ENCODE measurements at places on chromosomes 1 and 21.

DNA sequence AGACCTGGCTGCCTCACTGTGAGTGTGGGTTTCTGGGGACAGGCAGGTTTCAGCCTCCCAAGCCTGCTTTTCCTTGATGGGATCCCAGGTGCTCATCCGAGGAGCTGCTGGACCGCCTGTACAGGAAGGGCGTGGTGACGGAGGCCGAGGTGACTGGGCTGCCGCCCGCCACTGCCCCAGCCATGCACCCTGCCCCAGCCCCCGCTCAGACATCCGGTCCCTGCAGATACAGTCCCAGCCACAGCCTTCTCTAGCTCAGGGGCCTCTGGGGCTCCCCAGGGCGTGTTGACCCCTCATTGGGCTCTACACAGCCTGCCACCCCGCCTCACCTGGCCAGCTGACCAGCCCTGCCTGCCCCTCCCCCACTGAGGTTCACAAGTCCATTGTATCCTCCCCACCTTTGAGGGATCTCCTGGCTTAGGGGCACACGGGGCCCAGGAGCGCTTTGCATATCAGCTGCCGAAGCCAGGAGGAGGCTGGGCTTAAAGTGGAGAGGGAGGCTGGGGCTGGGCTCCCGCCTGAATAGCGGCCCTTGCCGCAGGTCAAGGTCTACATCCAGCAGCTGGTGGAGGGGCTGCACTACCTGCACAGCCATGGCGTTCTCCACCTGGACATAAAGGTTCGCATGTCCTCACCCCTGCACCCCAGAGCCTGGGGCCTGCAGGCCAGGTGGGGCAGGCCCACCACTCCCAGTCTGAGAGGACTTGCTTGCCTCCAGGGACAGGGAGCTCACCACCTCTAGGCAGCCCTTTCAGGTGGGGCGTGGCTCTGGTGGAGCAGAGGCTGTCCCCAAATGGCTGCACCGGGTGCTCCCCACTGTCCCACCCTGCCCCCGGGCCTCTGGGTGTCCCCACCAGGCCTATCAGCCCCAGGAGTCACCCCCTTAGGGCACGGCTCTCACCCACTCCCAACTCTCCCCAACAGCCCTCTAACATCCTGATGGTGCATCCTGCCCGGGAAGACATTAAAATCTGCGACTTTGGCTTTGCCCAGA is 38.5 kb downstream of the TRIM11 start:
- DNase-seq = no peak

DNA sequence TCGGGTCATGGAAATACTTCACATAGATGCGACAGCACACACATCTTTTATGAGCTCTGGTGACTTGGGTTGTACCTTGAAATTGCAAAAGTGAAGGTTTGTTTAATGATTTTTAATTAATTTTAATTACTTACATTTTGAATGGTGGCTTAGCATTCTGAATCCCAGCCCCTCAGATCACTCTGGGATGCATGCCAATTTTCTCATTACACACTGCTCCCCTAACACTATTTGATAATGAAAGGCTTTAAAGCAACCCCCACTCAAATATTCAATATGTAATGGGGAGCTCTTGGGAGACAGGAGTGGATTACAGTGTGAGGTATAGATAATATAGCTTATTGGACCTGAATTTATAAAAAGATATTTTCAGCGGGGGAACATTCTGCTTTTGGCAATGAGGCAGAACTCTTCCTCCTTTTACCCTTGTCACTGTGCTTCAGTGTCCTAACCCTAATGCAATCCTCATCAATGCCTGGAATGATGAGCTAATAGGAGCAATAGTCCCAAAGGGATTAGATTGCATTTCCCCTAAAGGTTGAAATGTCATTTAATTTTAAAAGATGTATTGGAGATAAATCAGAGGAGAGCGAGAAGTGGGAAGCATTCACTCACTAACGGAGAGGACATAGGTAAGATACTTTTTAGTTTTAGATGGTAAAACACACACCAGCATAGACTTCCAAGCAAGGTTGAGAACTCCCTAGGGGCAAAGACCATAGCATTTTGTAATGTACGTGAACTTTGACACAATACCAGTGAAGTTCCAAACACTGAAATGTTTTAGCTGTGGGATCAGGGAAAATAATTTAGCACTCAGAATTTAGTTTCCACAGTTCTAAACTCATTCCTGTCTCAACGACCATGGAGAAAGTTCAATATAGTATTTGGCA is 384.1 kb upstream of the PLXNA2 start:
- no peak for DNase-seq

GRCh38 chr1:117284399-117285215 is 73.9 kb upstream of the VTCN1 start:
- DNase-seq = no peak

DNA sequence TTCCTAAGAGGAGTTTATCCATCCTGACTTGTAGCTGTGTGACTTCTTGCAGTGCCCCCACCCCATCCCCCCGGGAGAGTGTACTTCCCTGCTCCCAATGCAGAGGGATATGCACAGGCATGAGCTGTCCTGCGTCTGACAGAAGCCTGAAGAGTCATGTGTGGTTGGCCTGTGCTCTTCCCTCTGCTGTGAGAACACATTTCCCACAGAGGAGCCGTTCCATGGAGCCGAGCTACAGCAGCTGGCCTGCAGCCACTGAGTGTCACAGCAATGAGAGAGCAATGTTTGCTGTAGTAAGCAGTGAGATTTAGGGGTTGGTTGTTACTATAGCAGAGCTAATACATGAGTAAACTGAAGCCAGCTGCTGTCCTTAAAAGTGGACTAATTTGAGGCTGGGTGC is 22.0 kb downstream of the PARS2 start:
- DNase-seq = no peak

DNA sequence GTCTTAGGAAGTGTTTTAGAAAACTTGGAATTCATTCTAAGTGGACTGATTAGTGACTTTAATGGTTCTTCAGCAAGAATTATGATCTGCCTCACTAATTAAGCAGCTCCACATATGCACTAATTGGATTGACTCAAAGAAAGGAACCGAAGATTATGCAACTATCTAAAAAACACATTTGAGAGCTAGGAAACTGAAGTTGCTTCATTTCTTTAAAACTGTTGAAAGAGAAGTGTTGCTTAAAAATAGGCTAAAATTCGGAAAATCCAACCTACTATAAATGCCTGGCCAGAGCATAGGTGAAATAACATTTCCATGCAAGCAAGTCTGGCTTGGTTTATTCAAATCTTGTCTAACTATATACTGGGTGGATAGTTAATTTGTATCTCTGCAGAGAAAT is 502.9 kb upstream of the ZRANB2 start:
- DNase-seq = no peak

DNA sequence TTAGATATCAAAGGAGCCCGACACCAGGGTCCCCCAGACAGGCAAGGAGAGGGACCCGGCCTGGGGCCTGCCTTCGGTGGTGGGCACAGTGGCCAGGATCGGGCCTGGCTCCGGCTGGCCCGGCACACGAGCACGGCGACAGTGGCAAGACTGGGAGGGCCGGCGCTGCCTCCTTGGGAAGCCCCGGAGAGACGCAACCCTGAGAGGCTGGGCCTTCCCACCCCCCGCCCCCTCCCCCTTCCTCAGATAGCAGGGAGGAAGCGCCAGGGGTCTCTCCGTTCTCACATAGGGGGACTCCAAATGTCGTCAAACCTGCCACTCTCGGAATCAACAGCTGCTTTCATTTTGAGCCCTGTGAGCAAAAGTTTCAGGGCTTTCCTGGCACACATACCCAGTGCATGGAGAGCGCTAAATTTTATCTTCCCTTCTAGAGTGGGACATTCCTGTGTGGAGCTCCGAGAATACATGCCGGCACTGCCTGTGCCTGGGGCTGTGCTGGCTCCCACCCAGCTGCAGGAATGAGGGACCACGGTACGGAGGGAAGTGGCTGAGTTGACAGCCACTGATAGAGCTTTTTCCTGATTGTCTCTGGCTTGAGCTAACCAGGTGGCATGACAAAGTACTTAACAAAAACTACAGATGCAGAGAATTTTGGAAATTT is 62.4 kb downstream of the CD247 start:
- no peak for DNase-seq

DNA sequence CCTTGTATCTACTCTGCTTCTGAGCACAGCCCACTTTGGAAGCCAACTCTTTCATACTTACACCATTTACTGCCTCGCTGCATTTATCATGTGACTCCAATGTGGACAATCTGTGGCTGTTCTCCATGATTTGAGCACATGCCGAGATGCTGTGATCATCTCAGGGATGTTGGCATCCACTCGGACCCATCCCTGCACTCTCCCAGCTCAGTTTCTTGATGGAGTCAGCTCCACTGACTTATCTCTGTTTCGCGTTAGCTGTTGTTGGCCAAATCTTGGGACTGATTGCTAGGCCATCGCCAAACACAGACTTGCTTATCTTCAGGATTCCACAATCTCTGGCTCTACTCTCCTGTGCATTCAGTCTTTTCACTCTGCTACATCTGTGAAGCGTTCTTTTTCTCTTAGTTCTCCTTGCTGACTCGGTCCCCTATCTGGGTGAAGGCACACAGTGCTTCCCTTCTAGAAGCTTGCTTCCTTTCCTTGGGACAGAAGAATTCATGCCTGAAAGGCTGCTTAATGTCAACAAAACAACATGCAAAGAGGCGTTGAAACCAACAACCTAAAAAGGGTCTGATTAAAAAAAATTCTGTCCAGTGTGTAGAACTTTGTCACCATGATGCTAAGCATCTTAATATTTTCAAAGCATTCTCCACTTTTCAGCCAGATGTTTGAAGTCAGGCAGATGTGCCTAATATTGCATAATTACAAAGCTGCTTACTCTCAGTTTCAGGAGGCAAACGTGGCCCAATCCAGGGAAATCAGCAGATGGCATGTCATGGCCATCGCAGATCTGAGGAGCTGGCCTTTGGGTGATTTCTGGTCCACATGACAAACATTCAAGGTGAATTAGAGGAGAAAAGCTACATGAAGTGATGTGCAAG is 120.7 kb downstream of the NGF start:
- no peak for DNase-seq

GRCh38 chr1:40153073-40153770 is 8.0 kb upstream of the RLF start:
- DNase-seq = peak; percentile 32

DNA sequence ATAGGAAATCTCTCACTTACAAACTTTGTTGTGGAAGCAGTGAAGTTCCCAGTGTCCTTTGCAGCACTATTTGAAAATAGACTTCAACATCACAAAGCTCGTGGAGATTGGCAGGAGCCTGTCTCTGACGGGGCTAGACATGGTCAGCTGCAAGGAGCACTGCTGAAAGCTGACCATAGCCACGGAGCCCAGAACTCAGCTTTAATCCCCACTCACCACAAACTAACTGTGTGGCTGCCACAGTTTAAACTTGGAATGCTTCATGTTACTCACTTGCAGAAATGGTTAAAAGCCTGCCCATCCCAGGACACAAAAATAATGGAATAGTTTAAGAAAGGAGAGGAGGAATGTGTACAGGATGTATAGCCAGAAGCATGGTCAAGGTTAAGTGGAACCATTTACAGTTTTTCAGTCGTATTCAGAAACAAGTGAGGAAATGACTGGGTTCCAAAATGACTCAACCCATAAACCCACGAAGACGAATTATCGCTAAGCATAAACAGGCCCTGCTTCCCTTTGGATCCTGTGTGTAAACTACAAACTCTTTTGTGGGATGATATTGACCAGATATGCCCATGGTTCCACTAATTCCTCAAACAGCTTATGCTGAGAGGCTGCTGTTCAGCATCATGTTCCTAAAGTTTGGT is 18.2 kb downstream of the DNALI1 start:
- DNase-seq = no peak

DNA sequence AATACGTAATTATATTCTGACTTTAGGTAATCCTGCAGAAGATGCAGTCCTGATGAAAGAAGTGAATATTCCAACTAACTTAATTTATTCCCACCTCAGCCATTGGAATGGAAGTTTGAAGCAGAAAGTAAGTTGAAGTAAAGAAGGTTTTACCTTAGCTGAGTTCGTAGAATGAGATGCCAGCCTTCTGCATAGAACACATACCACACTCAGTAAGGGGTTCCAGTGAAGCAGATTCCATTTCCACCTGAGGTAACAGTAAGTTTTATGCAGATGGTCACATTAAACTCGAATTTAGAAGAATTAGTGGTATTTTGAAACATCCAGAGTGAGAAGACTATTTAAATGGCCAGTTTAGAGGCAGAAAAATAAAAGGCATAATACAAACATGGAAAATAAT is 20.2 kb downstream of the RBM11 start:
- no peak for DNase-seq

- no peak for DNase-seq
Measured at GRCh38 chr21:33444499-33444898, 35.3 kb downstream of the TMEM50B start.

- DNase-seq = no peak
Measured at GRCh38 chr1:154485106-154485505, 16.9 kb upstream of the TDRD10 start.

DNA sequence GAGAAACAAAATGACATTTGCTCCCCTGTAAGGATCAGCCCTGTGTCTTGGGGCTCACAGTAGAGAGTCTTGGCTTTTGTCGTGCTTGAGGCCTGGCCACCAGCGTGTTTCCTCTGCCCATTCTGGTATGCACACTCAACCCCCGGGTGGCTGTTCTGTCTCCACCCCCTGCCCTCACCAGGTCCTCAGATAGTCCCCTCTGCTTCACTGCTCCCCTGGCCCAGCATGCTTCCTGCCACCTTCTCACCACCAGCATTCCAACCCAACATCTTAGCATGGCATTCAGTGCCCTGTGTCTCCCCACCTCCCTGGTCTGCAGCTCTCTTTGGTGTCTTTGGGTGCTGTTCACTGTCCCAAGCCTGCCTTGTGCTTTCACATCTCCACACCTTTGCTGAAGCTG is 16.2 kb downstream of the ZNF362 start:
- DNase-seq = no peak

DNA sequence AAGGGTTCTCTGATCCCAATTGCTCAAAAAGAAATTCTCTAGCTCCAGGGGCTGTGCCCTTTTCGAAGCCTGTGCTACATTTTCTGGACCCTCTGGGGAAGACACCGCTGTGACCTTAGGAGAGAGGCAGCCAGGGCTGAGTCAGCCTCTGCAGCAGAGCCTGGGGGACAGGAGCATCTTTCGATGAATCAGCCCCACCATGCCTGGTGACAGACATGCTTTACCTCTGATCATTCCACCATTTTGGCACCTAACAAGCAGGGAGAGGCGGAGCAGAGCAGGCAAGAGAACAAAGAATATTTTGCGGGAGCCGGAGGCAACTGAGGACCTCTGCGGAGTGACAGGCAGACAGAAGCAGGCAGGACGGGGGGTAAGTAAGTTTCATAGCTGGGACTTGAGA is 84.9 kb downstream of the VWA5B1 start:
- DNase-seq = no peak

- no peak for DNase-seq
Measured at GRCh38 chr1:51325391-51325790, 5.0 kb downstream of the TTC39A start.
